ENCODE measurements at places on chromosomes 11 and 22.

DNA sequence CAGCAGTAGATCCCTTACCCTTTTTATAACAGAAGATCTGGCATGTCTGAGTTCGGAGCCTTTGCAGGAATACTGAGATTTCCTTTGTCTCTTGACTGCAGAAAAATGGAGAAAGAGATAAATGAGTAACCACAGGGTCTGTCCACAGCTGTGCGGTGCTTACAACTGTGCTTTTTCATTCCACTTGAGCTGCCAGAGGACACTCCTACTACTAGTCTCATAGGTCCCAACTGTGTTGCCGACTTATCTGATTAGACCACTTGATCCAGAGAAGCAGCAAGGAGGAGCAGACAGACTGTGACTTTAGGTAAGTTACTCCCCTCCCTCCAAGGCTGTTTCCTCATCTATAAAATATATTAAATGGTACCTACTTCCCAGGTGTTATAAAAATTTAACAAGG, 17.5 kb downstream of the FAM227A start:
- no peak for DNase-seq

DNA sequence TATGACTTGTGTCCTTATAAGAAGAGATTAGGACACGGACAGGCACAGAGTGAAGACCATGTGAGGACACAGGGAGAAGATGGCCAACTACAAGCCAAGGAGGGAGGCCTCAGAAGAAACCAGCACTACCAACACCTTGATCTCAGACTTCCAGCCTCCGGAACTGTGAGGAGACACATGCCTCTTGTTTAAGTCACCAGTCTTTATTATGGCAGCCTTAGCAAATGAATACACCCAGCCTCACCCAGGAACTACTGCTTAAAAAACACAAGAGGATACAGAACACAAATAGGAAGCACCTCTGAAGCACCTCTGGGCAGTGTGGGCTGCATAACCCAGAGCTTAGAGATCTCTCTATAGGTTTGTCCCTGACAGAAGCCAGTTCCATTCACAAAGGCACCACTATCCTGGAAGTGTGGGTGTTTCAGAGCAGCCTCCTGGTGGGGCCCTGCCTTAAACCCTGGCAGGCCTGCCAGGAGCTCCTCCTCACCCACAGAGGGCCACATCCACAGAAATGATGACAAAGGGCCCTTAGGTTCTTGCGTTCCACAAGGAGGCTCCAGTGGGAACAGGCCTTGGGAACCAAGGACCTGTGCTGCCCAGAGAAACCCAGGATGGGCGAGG, 58.8 kb downstream of the CHRDL2 start:
- DNase-seq, result no peak

GRCh38 chr11:27467181-27467913, 5.2 kb downstream of the LGR4 start:
- DNase-seq, result no peak

DNA sequence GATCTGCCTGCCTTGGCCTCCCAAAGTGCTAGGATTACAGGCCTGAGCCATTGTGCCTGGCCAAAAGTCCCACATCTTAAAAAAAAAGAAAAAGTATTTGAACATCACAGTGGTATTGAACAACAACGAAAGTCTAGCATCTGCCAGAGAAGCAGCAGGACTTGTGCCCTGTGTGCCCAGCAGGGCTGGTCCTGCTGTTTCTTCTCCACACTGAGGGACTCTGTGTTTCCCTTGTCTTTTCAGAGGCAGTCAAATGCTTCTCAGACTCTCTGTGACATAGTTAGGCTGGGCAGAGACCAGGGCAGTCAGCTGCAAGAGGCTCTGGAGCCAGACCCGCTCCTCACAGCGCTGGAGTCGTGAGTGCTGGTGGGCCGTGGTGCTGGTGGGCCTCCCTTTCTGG, 56.2 kb downstream of the SBF1 start:
- DNase-seq, result no peak

DNA sequence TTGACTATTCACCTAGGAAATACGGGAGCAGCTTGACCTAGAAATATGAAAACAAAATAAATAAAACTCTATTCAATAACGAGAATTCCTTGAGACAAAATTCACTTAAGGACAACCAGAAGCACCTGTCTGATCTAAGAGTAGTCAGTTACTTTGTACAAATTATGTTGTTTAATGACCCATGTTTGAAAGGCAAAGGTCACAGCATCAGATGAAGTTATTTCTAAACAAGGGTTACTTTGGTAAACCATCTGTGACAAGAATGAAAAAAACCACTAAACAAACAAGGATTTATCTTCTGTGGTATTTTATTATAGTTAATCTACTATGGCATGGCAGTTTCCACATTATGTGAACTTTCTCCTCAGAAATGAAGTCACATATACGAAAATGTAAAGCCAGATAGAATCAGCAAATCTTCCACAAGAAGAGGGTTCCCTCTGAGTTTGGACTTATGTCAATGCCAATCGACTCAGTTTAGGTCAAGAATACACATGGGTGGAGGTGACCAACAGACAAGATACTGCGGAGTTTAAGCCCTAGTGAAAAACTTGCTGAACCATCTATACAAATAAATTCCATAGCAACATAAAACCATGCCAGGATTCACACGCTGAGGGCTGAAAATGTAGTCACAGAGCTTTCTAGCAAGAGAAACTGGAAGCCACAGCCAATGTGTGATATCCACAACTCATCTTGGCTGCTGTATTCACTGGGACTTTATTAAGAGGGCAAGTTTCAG, 53.4 kb downstream of the NCAPD3 start:
- no peak for DNase-seq

DNA sequence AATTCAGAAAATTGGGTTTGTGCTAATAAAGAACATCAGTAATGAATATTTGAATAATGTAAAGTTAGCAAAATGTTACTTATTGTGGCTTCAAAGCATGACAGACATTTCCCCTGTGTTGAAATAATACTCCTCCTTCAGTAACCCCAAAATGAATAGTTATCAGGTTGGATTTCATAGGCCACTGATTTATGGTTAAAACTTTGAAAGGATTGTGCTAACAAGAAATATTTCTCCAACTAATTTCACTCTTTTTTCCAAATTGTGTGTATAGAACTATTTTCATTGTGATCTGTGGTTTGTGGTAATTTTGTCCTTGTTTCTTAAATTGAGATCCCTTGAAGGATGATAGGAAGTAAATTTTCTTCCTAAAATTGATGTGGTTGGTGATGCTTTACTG, 7.9 kb downstream of the DDX10 start:
- DNase-seq, result no peak

DNA sequence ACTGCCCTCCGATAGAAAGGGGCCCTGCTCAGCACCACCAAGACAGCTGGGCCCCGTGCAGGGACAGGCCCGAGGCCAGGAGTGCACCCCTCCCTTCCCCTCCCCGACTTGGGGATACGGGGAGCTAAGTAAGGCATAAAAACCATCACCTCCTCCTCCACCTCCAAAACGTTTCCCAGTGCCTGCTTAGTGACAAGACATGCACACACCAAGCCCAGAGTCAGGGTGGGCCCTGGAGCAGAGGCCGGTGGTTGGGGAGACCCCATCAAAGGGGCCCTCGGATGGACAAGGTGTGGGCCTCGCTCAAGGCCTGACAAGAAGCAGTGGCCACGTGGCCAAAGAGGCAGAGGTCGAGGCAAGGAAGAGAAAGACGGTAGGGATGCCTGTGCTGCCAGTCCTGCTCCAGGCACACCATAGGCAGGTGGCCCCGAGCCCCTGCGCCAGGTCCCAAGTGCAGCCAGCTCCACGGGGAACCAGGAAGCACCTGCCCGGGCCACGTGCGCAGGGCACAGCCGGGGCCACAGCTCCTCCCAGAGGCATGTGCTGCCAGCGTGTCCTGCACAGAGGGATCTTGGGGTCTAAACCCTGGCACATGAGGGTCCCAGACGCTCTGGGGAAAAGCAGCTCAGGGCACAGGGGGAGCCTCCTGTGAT, 53.0 kb downstream of the BRD1 start:
- no peak for DNase-seq

DNA sequence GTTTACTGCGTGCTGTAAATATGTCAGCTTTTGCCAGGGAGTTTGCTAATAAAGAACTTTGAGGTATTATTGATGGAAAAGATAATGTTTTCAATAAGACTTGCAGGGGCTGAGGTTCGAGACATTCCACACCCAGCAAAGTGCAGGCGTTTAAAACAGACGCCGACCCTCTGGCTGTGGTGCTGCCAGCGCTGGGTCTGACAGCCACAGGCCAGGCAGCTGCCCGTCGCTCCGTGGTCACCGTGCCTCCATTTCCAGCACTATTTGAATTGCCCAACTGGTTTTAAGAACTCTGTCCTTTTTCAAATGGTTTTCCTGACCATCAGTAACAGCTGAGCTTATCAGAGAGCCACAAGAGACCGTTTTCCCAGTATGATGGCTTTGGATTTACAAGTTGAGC, 28.1 kb upstream of the ALX4 start:
- DNase-seq, result no peak

DNA sequence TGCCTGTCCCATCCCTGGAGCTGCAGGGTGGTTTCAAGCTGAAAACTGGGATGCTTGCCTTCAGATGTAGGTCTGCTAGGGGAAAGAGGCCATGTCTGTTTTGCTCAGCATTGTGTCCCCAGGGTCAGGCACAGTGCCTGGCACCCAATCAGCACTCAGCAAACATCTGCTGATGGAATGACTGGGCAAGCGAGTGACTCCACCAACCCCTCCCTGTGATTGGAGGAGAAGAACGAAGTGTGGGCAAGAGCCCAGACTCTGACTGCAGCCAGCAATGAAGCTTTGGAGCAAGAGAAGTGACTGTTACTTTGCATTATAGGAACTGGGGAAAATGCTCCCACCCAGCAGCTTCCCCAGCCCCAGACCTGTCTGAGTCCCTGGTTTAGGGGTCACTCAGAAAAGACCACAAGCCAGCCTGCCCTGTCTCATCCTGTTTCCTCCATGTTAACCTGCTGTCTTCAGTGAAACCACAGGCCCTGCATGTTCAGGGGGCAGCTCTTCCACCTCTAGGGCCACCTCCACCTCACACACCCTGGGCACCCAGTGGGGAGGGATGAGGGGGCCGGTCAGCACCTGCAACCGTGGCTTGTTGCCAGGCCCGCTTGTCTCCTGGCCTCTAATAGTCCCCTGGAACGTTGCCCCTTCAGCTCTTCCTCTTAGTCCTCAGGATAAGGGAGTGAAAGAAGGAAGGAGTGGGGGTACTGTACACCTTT, 147.4 kb downstream of the TRIM29 start:
- no peak for DNase-seq
